ENCODE measurements at places on chromosomes 1 and 21. TPM values are rescaled to one million over a fixed set of nuclear protein-coding genes. Genes with fewer than 3 reads are reported as not detected.
A peak's percentile ranks its signal among the peaks of the same experiment; 100 is the strongest.

- no peak for DNase-seq
These were observed 123.8 kb upstream of the GALNT2 start for GRCh38 chr1:229943148-229943714.

- no peak for DNase-seq
These were observed 13.0 kb downstream of the KRTCAP2 start for GRCh38 chr1:155160128-155160527.

GRCh38 chr1:910311-910880 is 13.3 kb upstream of the SAMD11 start:
- no peak for DNase-seq

DNA sequence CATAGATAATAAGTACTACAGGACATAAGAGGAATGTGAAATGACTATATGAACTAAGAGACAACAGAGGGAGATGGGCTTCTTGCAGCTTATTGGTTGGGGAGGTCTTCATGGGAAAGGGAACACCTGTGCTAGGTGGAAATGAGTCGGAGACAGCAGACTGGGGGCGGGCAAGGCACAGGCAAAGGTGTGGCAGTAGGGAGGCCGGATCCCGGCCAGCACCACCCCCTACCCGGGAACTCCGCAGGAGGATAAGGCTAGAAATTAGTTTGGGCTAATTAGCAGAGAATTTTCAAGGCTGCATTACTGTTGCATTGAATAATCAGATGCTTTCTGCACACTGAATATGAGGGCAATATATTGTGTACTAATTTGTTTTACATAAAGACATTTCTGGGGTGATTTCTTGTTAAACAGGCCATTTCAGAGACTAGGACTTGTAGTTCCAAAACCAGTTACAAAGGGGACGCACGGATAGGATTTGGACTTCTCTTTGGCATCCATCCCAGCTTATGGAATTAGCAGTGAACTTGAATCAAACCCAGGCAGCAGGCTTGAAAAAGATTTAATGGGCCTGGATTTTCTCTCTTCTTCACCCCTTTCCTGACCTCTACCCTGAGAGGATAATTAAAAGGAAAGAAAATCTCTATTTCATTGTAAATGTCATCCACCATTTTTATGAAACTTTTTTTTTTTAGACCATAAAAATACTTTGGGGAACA is 2.2 kb upstream of the HUNK start:
- no peak for DNase-seq

- no peak for DNase-seq
These were observed 262.0 kb downstream of the TNR start for GRCh38 chr1:175481126-175482070.

DNA sequence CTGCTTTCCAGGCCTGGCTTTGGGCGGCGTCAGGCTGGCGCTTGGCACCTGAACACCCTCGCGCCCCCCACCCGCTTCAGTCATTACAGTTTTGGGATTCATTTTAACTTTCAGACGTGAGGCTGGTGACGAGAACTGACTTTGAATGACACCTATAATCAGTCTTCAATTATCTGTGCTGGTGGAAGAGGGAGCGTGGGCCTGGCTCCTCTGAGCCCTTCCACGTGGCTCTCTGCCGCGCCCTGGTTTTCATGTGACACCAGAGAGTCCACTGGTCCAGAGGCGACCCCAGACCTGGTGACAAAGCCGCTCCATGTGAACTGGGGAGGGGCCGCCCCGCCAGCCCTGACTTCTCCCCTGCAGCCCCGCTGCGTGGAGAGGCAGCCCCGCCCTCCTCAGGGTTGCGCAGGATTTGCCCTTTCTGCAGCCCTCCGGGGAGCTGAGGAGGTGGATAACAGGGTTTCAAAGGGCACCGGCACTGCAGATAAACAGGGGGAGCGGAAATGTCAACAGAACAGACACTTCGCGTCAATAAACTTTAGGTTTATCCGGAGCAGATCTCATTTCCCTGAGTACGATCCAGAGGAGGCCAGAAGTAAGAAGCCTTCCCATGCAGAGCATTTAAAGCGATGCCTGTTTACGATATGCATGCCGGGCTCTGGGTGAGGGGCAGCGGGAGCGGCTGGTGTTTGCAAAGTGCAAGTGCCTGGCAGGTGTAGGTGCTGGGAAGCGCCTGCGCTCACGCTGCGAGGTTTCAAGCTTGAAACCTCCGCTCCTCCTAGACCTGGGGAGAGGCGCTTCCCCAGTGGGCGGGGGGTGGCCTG is 56.4 kb downstream of the AJAP1 start:
- DNase-seq: no peak

GRCh38 chr1:219109424-219110018 is 64.2 kb upstream of the LYPLAL1 start:
- DNase-seq: no peak

DNA sequence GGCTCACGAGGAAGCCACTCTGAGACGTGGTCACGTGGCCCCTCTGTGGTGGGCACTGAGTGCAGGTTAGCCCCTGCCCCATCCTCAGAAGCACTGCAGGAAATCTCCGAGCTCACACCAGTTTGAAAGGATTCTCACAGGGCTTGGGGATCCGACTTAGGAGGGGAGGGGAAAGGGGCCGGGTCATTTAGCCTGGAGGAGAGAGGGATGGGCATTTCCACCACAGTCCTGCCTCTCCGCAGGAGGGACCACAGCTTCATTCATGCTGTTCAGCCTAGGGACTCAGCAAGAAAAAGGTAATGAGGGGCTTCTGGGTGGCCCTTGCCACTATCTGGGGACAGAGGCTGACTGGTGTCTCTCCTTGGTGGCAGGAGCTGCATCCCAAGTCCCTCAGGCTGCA is 126.5 kb downstream of the NPHP4 start:
- DNase-seq: no peak

- DNase-seq: no peak
These were observed 40.0 kb upstream of the EPS15 start for GRCh38 chr1:51559064-51559500.

DNA sequence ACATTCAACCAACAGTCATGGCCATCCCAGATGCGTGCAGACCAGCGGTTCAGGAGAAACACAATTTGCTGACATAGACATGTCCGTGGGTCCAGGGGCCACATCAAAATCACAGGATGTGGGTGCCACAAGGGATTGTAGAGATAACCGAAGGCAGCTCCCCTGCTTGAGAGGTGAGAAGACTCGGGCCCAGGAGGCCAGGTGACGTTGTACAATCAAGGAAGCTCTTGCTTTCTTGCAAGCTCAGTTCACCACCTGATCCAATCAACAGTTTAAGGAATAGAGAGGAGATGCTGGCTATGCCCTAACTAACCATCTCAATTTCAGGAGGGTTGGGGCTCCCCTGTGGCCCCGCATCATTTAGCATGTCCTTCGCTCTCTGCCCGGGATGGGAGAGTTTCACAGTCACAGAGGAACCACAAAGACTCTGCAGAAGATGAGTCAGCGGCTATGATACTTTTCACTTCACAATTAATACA is 19.5 kb downstream of the UBASH3A start:
- peak; percentile 69 for DNase-seq

GRCh38 chr1:168408539-168408865 is 127.8 kb downstream of the TBX19 start:
- DNase-seq: no peak

- DNase-seq: no peak
These were observed 226.0 kb downstream of the RPS6KC1 start for GRCh38 chr1:213277036-213277435.

- DNase-seq: no peak
These were observed 5.4 kb downstream of the CD2 start for GRCh38 chr1:116759636-116760035.

- no peak for DNase-seq
These were observed 856 bp downstream of the FDPS start for GRCh38 chr1:155309423-155310021.

DNA sequence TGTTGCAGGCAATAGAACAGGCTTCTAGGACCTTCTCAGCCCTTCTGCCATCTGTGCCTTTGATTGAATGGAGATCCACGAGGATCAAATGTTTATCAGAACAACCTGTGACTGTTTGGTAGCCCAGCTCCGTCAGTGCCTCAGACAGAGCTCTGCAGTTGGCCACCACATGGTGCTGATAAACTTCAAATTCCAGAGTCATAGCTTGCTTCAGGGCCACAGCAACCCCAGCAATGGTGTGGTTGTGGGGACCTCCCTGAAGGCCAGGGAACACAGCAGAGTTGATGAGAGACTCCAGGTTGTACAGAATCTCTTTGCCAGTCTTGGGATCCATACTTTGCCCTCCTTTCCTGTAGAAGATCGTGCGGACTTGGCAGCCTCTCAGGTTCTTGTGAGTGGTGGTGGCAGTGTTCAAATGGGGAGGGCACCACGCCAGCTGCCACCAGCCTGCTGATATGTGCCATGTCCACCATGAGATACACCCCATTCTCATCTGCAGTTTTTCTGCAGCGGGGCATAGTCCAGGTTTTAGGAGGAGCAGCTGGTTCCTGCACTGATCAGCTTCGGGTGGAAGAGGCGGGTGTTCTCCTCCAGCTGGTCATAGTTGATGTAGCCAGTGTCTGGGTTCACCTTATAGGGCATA is 82.9 kb upstream of the ARTN start:
- DNase-seq: no peak

- DNase-seq: no peak
These were observed 1512.7 kb upstream of the TPTE start for GRCh38 chr21:9008636-9009035.

DNA sequence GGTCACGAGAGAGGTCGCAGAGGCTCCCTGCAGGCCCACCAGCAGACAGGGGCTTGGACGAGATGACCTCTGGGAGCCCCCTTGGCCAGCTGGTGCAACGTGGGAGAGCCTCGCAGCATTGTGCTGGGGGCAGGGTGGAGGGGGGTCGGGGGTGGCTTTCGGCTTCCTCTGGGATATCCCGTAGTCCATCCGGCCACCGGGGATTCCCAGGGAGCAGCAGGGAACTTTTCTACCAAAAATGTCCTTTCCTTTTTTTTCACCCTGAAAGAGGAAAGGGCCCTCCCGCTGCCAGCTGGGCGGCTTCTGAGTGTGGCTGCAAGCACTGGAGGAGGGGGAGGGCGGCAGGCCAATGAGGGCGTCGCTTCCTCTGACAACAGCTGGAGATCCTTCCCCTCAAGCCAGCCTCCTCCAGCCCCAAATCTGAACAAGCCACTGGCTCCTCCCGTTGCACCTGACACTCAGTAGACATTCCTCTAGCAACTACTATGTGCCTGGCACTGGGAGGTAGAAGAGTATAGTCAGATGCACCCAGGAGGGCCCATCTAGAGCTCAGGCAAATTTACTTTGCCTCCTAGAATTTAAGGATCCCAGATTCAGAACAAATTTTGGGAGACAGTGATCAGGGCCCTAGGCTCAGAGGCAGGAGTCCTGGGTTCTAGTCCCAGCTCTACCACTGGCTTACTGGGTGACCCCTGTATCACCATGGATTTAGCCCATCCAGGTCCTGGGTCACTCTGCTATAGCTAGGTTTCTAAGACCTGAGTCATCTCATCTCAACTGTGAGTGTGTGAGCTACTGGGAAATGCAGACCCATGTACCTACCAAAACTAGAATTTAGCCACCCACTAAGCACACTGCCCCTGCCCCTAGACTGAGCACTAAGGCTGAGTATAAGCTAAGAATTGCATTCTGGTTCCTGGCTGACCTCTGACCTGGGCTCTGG is 2.7 kb downstream of the MOB3C start:
- peak; percentile 63 for DNase-seq

The OPRD1 gene
- not detected for total RNA-seq

The LRRC38 gene
- not detected for total RNA-seq

The GRHL3 gene
- total RNA-seq: not detected

The OR13G1 gene
- total RNA-seq: not detected

The KRTAP6-1 gene
- total RNA-seq: not detected

The RASSF5 gene
- 153 TPM for total RNA-seq

The PDZK1 gene
- total RNA-seq: not detected

The OR2L3 gene
- total RNA-seq: not detected

The PDE4B gene
- 159 TPM for total RNA-seq

The WDR3 gene
- total RNA-seq: 7.5 TPM

The ZNF683 gene
- total RNA-seq: 0.41 TPM

The ZNF670 gene
- total RNA-seq: 0.28 TPM
